ENCODE measurements at places on chromosomes 12 and 14.

DNA sequence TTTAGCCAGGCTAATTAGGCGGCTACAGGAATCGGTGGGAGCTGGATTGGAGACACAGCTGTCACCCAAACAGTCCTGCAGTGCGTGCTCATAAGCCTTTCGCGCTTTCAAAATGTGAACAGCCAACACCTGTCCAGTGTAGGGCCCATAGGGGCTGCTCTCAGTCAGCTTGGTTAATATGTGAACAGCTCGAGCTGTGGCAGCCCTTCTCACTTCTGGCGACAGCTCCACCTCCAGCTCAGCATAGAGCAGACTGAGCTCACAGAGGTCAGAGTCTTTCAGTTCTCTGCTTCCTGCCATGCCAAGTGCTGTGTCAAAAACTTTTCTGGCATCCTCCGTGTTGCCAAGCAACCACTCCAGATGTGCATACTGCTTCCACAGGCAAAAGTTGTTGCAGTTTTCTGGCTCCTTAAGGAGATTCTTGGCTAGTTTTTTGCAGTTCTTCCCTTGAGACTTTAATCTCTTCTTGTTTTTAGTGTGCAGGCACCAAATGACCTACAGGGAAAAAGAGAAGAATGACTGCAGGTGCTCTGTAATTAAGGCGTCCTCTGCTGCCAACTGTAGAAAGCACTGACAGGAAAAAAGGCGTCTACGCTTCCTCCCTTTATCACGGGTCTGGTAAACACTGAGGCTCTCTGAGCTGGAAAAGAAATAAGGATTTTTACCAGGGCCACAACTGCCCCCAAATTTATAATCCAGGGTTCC lies 32.5 kb downstream of the PSMC1 start:
- peak; percentile 59 for DNase-seq

DNA sequence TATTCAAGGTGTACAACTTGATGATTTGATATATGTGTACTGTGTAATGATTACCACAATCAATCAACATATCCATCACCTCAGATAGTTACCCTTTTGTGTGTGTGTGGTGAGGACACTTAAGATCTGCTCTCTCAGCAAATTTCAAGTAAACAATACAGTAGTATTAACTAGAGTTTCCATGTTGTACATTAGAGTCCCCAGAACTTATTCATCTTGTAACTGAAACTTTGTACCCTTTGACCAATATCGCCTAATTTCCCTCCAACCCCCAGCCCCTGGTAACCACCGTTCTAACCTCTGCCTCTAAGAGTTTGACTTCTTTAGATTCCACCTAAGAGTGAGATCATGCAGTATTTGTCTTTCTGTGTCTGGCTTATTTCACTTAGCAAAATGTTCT lies 12.1 kb downstream of the ADCK1 start:
- DNase-seq, result no peak

DNA sequence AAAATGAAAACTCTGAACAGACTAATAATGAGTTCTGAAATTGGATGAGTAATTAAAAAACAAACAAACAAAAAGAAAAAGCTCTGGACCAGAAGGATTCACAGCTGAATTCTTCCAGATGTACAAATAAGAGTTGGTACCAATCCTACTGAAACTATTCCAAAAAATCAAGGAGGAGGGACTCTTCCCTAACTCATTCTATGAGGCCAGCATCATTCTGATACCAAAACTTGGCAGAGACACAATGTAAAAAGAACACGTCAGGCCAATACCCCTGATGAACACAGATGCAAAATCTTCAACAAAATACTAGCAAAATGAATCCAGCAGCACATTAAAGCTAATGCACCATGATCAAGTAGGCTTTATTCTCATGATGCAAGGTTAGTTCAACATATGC lies 183.9 kb upstream of the CNOT2 start:
- DNase-seq, result no peak

GRCh38 chr14:20976291-20976690 lies 13.5 kb upstream of the METTL17 start:
- DNase-seq, result no peak

DNA sequence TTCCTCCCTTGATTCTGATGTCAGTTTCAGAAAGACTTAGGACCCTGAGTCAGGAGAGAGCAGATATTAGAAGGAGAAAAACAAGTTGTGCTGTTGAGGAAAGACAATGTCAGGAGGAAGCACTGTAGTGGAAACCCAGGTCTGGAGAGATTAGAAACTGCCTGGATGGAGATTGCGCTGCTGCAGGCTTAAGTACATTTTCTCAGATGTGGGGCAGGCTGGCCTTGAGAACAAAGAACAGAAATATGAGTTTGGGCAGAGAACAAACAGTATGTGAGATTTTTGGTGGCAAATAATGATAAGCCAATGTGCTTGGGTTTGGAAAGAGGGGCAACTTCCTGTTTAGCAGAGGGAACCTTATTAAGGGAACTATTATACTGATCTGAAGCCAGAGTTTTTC lies 74.3 kb upstream of the PRMT8 start:
- DNase-seq, result peak; percentile 7

All from right atrium auricular region (tissue), 2 donors.